ENCODE measurements at places on chromosomes 2 and 18. TPM values are rescaled to one million over a fixed set of nuclear protein-coding genes. Genes with fewer than 3 reads are reported as not detected.

DNA sequence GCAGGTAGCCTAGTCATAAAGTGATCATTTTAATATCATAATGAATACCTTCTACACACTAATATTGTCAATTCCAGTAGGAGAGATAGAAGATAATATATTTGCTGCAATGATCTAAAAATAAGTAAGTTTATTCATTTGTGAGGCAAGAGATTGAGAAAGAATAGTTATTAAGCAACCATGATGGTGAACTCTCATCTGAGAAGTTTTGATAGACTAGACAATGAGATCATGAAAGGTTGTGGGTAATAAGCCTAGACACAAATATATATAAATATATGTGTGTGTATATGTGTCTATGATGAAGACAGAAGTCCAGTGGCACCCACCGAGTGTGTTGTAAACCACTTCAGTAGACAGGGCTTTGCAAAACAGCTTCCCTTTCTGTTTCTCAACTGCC lies 181.0 kb upstream of the CHST9 start:
- no peak for DNase-seq

GRCh38 chr2:23323198-23323916 lies 61.6 kb upstream of the KLHL29 start:
- DNase-seq, result no peak

- DNase-seq, result no peak
Measured at GRCh38 chr2:95267458-95268210, 6.6 kb upstream of the PROM2 start.

The TCF4 gene
- 59.5 TPM for total RNA-seq

DNA sequence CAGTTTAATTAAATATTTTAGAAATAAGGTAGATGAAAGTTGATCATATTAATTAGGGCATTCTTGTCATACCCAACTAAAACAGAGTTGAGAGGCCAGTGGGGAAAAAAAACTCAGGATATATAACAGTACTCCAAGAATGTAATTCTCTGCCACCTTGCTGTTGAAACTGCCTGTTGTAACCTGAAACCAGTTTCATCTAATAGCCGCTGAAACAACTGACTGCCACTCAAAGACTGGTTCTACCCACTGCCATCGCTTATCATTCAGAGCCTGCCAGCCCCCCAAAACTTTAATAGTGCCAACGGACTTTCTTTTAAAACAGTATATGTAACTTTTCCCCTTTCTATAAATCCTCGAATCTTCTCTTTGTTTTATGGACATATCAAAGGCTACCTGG lies 37.7 kb upstream of the FSIP2 start:
- no peak for DNase-seq

DNA sequence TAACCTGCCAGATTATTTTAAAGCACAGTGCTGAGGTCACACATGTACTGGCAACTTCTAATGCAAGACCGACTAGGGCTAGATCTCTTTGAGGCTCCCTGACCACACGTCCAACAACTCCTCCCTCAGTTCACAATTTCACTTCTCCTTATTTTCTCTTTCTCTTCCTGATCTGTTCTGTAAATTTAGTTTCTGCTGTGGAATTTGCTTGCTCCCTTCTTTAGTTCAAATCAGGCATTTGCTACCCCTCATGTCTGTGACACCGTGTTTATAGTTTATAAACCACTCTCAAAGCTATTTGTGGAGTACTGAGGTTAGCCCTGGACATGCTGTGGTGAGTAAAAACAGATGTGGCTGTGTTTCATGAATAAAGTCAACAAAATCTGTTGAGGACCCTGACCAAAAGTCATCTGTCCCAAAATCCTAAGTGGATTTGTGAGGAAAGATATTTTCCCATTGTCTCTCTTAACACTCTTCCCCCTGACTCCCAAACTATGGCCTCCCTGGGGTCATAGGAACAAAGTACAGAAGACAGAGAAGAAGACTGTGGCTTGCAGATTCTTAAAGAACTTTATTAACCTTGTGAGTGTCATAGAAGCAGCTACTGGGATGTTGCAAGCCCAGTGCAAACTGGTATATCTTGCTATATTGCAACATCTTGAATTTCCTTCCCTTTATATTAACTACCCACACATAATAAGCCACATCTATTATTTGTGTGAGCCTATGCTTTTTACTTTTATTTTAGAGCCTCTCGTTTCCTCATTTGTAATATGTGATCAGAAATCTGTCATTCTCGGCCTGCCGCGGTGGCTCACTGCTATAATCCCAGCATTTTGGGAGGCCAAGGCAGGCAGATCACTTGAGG lies 3.5 kb upstream of the NAGK start:
- DNase-seq, result no peak

DNA sequence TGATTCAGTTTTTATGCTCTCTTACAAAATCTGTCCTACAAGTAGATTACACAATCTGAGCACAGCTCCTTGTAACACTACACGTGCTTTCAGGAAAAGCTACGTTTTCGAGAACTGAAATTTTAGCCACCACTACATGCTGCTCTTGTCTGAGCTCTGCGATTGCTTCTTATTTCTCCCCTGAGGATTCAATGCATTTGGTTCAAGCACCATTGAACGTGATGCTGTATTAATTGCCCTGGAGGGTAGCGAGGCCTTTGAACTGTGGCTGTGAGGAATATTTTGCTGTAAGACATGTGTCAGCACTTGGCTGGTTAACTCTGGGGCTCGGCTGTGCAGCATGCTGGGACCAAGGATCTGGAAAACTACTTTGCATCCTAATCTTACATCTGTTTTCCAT lies 405.8 kb downstream of the EPHA4 start:
- DNase-seq, result no peak

- DNase-seq, result no peak
Measured at GRCh38 chr18:21439431-21439846, 161.1 kb downstream of the ESCO1 start.

DNA sequence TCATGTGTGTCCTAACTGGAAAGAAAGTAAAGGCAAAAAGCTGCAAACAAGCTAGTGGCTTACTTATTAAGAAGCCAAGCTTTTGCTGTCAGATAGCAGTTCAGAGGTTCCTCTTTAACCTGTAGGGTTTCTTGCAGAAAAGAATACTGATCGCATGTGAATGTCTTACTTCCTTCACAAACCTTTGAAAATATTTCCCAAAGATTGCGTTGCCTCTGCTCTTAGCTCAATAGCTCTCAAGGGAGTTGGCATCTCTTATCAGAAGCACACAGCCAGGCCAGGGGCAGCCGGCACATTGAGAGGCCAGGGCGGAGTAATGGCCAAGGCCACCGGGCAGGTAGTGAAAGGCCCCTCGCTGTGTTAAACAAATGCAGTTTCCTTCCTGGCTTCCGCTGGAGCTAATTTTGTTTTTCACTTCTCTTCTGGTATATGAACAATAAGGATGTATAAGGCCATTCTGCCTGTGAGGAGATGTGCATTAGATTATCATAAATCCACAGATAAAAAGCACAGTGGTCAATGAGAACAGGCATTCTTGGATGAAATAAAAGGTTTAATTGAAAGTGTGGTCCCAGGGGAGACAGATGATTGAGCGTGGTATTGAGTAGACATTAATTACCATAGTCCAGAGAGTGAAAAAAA lies 542.4 kb upstream of the NRP2 start:
- DNase-seq, result peak; percentile 44

- DNase-seq, result no peak
Measured at GRCh38 chr2:166090908-166091307, 36.9 kb downstream of the SCN1A start.

- no peak for DNase-seq
Measured at GRCh38 chr2:217740178-217740577, 262.6 kb downstream of the TNS1 start.

The SLC19A3 gene
- total RNA-seq, result 2.1 TPM

The ASTL gene
- not detected for total RNA-seq

DNA sequence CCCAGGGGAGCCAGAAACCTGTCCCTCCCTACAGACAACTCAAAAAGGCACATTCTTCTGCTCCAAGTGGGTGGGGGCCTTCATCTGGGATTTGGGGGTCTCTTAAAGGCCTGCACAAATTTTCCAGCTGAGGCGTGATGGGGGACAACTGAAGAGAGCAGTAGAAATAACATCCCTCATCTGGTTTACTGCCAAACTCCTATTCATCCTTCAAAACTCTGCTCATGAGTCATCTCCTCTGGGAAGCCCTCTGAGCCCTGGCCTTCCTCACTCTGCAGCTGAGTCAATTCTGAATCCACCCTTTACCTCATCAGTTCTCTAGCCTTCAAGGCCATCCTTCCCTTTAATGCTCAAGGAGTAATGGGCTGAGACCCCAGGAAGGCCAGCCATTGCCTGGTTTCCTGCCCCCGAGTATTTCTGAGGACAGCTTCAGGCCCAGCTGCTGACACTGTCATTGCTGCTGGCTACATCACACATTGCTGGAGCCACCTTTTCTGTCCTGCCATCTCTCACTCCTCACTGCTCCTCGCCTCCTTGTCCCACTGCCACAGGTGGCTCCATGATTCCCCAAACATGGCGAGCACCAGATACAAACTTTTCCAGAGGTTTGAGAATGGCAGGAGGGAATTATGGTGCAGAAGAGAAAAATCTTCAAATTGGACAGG lies 32.2 kb upstream of the GLI2 start:
- no peak for DNase-seq

GRCh38 chr2:104849101-104849500 lies 4.8 kb upstream of the POU3F3 start:
- DNase-seq, result no peak

The OLA1 gene
- total RNA-seq, result 71.3 TPM

DNA sequence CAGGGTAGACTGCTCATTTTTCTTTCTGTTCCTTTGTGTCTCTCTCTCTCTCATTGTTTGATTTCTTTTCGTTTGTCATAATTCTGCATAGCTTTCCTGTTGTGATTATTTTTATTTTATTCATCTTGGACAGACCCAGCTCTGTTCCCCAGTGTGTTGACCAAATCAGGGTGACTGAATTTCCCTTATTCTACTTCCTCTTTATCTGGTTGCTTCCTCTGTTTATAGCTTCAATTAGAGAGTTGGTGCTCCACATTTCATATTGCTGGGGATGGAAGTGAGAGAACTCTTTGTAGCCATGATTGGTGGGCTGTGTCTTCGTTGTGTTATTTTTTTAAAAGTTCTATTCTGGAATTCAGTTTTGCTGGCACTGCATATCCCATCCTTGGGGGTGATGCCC lies 19.1 kb downstream of the PROKR1 start:
- no peak for DNase-seq

DNA sequence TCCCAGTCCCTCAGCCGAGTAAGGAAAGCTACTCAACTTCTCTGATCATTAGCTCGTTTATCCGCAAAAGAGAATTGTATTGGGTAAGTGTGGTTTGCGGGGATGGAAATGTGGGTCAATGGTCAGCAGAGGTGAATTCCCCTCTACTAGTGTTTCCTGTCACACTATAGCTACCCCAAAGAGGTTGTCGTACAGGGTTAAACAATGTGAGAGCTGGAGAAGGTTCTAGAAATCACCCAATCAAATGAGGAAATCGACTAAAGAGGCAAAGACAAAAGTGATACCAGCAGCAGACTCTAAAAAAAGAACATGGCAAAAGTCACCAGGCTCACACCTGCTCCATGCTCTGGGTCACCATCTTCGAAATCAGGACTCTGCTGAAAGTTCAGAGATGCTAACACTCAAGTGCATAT lies 144.7 kb upstream of the ITGA4 start:
- DNase-seq, result no peak

The G6PC2 gene
- not detected for total RNA-seq

DNA sequence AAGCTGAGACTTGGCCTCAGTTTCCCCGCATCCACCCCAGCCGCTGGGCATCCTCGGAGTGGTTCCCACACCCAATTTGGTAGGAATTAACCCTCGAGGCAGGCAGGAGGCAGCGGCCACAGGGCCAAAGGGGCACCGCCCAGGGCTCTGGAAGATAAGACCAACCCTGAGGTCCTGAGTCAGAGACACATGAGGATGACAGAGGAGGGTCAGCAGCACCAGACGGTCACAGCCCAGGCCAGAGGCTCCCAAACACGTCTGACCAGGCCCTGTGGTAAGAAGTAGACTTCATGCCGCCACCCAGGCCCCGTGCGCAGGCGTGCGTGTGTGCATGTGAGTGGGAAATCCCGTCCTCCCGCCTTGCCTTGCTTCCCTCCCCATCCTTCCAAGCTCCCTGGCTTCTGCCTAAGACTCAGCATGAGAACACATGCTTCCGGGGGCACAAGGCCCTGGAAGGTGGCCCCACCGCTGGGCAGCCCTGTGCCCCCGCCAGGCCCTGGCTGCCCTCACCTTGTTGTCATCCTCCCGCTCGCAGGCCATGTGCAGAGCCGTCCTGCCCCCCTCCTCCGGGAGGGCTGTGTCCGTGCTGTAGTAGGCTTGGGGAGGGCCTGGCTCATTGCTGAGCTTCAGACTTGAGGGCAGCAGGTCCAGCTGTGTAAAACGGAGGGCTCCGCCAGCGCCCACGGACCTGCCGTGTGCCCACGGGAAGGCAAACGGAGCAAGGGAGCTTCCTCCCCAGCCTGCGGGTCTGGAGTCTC lies 46.3 kb downstream of the ANKMY1 start:
- no peak for DNase-seq

DNA sequence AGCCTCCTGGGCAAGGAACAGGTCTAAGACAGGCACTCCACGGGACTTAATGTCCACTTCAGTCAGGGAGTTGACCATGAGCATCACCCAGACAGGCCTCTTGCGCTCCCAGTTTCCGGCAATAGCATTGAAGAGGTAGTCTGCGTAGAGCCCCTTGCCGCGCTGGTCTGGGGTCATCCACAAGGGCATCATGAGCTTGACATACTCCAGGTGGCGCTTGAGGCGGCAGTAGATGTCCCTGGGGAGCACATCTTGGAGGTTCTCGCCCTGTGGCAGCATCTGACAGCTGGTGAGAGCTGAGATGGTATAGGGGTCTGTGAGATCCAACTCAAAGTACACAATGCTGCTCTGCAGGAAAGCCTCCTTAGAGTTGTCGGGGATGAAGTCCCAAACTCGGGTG lies 10.6 kb downstream of the TRABD2A start:
- no peak for DNase-seq

DNA sequence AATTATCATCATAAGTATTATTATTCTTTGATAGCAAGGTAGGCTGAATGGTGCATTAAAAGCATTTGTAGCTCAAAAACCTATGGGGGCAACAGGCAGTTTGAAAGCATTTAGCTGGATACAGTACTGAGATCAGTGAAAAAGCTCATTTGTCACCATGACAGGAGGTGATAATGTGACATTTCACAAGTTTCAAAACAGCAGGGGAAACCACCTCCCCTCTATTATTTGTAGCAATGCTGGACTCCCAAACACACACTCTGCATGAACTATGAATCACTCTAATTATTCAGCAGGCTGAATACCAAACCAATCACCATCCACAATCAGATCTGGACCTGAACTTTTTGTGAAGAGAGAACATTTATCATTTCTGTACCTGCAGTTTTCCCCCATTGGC lies 63.4 kb downstream of the MYO5B start:
- DNase-seq, result no peak

- DNase-seq, result no peak
Measured at GRCh38 chr2:44615950-44616518, 254.3 kb downstream of the CAMKMT start.

DNA sequence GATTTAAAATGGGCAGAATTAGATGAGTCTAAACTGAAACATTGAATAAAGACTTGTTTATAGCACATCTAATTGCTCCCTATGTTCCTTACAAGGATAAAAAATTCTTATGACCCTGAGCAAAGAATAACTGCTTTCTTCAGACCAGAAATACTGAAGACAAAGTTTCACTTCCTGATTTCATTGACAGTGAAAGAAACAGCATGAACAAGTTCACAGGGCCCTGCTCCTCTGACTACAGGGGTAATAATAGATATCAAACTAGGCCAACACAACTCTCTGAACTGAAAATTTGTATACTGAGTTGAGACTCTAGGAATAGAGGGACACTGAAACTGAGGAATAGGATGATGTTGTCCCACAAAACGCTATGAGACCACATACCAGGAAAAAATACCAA lies 1383.3 kb upstream of the CDH2 start:
- DNase-seq, result no peak

The MERTK gene
- total RNA-seq, result 5.0 TPM

The CNTNAP5 gene
- not detected for total RNA-seq

- peak; percentile 56 for DNase-seq
Measured at GRCh38 chr2:30915486-30915885, 108.2 kb upstream of the CAPN13 start.
